Central memory CD4-positive, alpha-beta T cell (primary cell): ENCODE measurements at places on chromosomes 3 and 15.

- DNase-seq, result peak; percentile 8
Observed at GRCh38 chr15:63043335-63044076, 959 bp downstream of the TPM1 start.

GRCh38 chr3:171898192-171898591 is 55.0 kb downstream of the TMEM212 start:
- DNase-seq, result no peak

DNA sequence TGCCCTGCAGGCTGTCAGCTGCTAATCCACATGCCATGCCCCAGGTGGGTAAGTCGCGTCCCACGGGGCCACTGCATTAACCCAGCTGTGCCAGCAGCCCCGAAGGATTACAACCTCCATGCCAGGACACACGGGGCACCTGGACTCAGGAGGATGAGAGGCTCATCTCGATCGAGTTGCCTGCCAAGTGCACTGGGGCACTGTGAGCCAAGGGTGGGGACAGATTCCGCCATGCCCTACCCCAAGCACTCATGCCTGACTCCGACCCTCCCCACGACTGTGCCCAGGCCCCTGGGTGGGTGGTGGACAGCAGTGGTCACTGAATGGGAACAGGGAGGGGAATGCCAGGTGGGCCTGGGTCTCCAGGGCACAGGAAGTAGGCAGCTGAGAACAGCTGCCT is 20.7 kb upstream of the SNRPA1 start:
- DNase-seq, result no peak

- no peak for DNase-seq
Observed at GRCh38 chr3:127734181-127734720, 61.5 kb downstream of the ABTB1 start.

DNA sequence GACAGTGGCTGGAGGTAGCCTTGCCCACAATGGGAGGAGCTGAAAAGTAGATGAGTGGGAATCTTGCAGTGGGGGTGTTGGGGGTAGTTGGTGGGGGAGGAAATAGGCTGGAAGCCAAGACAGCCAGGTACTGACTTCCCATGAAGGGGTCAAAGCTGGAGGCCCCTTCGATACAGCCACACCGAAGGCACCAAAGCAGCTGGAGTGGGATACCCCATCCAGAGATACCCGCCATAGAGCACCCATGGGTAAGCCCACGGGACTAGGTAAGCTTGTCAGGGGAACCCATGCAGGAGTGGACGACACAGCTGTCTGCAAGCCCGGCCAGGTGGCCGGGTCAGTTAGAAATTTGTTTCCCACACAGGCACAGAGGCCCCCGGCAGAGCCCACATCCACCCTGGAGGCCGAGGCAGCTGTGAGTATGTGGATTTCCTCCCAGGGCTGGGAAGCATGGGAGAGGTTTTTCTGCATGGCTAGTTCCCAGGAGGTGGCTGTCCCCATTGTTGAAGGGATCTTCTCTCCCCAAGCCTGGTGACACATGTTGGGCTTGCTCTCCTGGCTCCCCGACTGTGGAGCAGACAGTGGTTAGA is 28.6 kb downstream of the PRR23E start:
- DNase-seq, result no peak

- peak; percentile 27 for DNase-seq
Observed at GRCh38 chr3:43770426-43771103, 79.8 kb downstream of the ABHD5 start.

DNA sequence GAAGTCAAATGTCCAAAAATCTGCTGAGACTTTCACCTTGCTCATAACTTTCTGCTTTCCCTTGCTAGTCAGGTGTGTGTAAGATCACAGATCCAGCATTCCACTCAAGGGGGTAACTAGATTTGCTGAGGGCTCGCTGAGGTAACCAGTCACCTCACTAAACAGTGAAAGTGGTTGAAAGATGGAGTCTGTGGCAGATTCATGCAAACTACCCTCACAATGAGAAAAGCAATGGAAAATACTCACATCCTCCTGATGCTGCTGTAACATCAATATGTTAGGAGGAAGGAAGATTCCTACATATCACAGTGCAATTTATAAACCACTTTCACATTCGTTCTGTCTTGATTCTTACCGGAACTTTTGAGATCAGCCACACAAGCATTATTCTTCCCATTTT is 174.3 kb upstream of the BCL6 start:
- DNase-seq, result no peak

- DNase-seq, result peak; percentile 2
Observed at GRCh38 chr15:60328852-60329443, 68.8 kb downstream of the ANXA2 start.

DNA sequence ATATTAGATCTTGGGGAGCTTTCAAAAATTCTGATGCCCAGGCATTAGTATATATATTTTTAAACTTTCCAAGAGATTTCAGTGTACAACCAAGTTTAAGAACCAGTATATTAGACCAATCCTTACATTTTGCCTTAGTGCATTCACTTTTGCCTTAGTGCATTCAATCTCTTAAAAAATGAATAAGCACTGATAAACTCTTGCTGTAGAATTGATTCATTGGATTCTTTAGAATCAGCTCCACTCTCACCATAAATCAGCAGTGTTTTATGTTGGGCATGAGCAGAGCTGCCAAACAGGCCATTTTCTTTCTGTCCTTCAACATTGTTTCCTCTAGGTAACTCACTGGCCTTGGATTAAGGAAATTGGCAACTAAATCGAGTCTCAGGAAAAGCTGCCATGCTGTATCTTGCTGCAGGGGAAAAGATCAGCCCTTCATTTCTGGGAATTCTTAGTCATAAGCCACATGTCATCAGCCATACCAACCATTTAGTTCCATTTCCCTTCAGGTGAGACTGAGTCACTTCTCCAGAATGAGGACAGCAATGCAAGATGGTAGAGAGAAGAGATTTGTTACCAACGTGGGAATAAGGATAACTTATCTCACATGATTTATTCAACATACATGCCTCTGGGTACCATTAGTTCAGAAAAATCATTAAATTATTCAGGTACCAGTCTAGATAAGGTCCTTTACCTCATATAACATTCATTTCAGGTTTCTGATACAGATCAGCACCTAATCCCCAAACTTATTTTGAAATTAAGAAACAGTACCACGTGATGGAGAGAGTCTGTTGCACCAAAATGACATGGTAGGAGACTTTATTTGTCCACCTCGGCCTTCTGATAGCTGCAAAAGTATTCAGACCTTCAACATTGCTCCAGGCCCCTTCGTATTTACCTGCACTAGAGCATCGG is 192.5 kb downstream of the P3H2 start:
- DNase-seq, result no peak

DNA sequence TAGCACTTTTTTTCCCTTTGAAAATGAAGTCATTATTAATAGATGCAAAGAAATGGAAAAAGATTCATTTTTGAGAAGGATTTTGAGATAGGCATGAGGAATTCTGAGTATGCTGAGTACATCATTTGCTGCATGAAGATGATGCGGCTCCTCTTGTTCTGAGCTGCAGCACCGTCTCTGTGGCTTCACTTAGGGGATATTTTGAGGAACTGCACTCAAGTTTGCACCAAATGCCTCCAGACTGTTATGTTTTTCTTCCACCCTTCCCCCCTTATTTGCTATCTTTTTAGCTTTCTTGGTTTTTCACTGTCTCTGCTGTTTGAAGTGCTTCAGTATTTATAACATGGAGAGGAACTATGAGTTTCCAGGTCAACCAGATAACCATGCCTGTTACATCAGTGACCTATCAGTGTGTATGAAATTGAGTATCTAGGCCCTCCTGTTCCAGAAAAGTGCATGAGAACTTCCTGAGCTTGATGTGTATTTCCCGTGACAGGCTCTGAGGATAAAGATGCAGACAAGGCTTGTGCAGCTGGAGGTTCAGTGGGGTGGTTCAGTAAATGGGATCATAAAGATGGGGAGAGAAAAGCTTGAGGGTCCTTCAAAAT is 128.7 kb downstream of the PDCD6IP start:
- DNase-seq, result no peak

- no peak for DNase-seq
Observed at GRCh38 chr3:61936344-61936937, 375.1 kb downstream of the PTPRG start.

GRCh38 chr3:160675566-160676124 is 1.3 kb upstream of the ARL14 start:
- DNase-seq, result no peak
